Heart right ventricle (tissue), 16 donors: ENCODE measurements at places on chromosomes 16 and 17. TPM values are rescaled to one million over a fixed set of nuclear protein-coding genes. Genes with fewer than 3 reads are reported as not detected.
A peak's percentile ranks its signal among the peaks of the same experiment; 100 is the strongest.

The SOST gene
- not detected for total RNA-seq

- DNase-seq = no peak
Measured at GRCh38 chr17:75488693-75489510, 26.4 kb downstream of the CASKIN2 start.

The PPY gene
- not detected for total RNA-seq

DNA sequence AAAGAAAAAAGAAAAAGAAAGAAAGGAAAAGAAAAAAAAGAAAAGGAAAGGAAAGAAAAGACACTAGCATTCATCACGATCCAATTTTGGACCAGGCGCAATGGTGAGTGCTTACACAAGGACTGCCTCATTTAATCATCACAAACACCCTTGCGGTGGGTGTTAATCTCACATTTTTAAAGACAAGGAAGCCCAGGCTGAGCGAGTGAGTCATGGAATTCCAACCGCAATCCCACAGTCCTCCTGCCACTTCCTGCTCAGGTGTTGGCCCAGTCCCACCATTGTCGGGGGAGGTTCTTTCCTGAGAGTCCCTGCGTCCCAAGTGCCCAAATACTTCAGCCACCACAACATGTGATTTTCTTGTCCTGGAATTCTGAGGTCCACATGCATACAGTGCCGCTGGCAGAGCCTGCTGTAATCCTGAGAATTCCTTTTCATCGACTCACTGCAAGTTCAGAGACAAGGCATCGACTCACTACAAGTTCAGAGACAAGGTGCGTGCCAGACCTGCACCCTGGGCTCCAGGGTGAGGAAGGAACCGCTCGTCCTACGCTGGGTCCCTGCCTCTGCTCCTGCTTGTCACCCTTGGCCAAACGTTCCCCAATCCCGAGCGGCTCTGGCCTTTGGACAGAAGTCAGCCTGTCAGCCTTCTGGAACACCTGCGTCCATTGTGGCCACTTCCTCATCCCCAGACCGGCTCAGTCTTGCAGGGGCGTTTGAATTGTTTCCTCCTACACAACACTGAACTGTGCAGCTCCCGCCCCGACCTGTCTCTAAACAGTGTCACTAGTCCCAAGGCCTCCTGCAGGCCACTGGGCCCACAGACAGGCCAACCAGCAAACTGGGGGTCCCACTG is 5.8 kb downstream of the ZG16B start:
- DNase-seq = peak; percentile 19

- DNase-seq = no peak
Measured at GRCh38 chr16:66290431-66290830, 76.1 kb upstream of the CDH5 start.

The NACA2 gene
- not detected for total RNA-seq

- DNase-seq = peak; percentile 42
Measured at GRCh38 chr16:56451753-56452689, 667 bp downstream of the OGFOD1 start.

- DNase-seq = no peak
Measured at GRCh38 chr16:65789161-65789945, 577.1 kb upstream of the CDH5 start.

The CCL4L2 gene
- not detected for total RNA-seq

DNA sequence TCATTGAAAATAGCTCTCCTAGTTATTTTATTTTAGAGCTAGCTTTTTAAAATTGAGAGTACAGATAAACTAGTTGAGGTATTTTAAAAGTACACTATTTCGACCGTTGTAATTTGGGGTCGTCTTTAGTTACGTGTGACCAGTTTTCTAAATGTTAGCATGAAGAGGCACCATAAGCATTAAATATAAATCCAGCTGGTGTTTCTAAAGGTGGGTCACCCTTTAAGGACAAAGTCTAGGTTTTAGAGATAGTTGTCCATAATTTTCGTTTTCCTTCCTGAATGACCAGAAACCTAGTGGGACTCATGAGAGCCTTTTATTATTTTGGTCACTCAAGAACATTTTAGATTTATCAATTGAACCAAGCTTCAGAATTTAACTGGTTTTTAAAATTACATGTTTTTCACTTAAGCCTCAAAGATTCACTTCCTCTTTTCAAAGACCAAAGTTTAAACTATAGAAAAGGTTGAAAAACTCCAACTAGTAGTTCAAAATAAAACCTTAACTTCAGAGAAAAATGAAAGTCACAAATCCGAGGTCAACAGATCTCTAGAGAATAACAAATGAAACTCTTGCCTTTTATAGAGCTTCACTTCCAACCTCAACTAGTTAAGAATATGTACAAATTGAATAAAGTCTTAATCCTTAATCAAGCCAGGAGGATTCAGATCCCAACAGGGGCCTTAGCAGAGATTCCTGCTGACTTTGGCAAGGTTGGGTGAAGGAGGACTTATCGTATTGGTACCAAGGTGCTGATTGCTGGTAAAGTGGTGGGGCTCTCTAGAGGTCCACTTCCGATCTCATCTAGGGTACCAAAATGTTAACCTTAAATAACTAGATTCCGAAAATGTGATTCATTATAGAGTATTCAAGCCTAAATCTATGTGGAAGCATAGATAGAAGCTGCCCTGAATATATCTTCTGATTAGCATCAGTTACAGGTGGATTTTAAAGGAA is 32.5 kb downstream of the PHKB start:
- no peak for DNase-seq

The PRSS21 gene
- not detected for total RNA-seq

The ABI3 gene
- total RNA-seq = 4.5 TPM

GRCh38 chr17:53462393-53462811 is 360.3 kb upstream of the KIF2B start:
- DNase-seq = no peak

The TBC1D3K gene
- total RNA-seq = not detected

The HYDIN gene
- 2.1 TPM for total RNA-seq

GRCh38 chr16:17567455-17567854 is 96.7 kb upstream of the XYLT1 start:
- no peak for DNase-seq

- no peak for DNase-seq
Measured at GRCh38 chr16:55386534-55387296, 62.7 kb downstream of the IRX6 start.

- DNase-seq = no peak
Measured at GRCh38 chr16:380762-381011, 1.1 kb downstream of the PGAP6 start.

The GPR139 gene
- not detected for total RNA-seq

The ADGRG1 gene
- total RNA-seq = 17.5 TPM

- DNase-seq = no peak
Measured at GRCh38 chr17:17590883-17591354, 589 bp downstream of the PEMT start.

- DNase-seq = no peak
Measured at GRCh38 chr17:36939802-36940312, 2.6 kb downstream of the LHX1 start.
